Lower lobe of right lung (tissue), 2 donors: ENCODE measurements at places on chromosomes 13 and 19. TPM values are rescaled to one million over a fixed set of nuclear protein-coding genes. Genes with fewer than 3 reads are reported as not detected.

The TTC9B gene
- not detected for total RNA-seq

The LGALS14 gene
- total RNA-seq = not detected

The SDHAF1 gene
- 14.4 TPM for total RNA-seq

The PSMD8 gene
- total RNA-seq = 113 TPM

The NOVA2 gene
- total RNA-seq = 18.8 TPM

The SLITRK6 gene
- 5.1 TPM for total RNA-seq

The IZUMO2 gene
- total RNA-seq = not detected

DNA sequence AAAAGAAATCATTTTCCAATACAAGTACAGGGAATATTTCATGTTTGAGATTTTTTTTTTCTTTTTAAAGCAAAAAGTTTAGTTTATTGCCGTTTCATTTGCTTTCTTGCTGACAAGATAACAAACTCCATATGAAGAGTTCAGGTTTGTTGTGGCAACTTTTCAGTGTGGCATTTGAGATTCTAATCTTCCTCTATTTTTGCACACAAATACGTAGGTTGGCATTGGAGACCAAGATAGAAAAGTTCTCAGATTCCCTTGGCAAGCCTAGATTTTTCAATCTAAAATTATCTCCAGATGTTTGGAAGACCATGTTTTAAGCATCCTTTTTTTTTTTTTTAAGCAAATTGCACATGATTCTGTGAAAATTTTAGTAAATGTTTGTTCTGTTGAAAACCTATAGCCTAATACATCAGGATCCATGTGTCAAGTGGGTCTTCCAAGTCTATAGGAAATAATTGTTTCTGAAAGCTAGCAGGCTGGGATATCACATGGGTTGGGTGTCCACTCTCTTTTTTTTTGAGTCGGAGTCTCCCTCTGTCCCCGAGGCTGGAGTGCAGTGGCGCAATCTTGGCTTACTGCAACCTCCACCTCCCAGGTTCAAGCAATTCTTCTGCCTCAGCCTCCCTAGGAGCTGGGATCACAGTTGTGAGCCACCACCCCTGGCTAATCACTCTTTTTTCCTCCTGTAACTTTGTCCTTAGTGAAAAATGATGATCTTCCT, 2.6 kb downstream of the GARRE1 start:
- DNase-seq = no peak

DNA sequence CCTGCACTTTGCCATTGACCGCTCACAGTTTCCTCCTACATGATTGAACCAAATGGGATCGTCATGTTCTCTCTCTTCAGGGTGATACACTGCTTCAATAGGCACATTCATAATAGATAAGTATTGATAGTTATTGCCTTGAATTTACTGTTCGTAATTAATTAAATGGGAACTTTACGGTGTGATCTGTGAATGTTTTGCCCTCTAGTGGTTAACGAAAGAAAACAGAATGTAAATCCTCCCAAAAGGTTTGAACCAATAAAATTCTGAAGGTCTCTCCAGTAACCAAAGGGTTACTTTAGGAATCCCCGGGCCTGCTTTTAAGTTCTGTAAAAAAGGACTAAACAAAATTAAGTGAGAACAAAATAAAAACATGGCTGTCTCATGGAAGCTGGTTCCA, 389.3 kb downstream of the DACH1 start:
- no peak for DNase-seq

GRCh38 chr13:110475550-110476219, 85.8 kb downstream of the RAB20 start:
- peak; percentile 55 for DNase-seq

DNA sequence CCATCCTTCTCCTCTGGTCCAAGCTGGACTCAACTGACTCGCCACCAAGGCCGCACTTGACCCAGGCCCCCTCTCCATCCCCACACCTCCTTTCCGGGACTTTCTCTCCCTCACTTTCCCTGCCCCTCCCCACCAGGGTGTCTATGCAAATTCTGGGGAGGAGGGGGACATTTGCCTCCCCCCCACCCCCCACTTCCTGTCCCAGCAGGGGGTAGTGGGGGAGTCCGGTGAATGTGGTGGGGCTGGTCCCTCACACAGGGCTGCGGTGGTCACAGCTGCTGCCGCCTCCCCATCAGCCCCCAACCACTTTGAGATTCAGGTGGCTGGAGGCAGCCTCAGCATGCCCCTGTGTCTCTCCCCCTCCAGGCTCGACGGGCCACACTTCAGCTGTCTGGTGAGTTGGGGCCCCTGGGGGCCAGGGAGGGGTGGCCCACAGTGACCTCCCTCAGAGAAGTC, 870 bp downstream of the SPIB start:
- no peak for DNase-seq

DNA sequence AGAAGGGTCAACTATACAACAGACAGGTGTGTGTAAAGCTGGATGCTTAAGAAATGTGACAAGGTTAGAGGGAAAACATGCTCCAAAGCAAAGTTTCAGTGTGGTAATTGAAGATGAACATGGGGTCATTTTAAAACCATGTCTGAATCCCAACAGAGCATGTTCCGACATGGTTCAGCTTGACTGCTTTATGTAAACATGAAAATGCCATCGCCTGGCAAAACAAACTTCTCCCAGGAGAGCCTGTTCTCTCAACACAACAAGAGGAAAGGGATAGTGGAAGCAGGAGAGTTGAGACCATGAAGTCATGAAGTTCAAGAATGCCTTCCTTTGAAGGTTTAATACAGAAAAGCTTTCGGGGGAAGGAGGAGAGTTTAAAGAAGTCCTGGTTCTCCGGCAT, 85.8 kb downstream of the EPSTI1 start:
- DNase-seq = no peak

DNA sequence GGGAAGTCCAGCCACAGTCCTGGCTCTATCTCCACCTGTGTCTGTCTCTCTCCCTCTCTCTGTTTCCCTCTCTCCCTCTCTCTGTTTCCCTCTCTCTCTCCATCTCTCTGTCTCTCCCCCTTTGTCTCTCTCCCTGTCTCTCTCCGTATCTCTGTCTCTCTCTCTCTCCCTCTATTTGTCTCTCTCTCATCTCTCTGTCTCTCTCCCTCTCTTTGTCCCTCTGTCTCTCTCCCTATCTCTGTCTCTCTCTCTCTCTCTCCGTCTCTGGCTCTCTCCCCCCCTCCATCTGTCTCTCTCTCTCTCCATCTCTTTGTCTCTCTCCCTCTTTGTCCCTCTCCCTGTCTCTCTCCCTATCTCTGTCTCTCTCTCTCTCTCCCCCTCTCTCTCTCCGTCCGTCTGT, 39.5 kb upstream of the C13orf46 start:
- no peak for DNase-seq

DNA sequence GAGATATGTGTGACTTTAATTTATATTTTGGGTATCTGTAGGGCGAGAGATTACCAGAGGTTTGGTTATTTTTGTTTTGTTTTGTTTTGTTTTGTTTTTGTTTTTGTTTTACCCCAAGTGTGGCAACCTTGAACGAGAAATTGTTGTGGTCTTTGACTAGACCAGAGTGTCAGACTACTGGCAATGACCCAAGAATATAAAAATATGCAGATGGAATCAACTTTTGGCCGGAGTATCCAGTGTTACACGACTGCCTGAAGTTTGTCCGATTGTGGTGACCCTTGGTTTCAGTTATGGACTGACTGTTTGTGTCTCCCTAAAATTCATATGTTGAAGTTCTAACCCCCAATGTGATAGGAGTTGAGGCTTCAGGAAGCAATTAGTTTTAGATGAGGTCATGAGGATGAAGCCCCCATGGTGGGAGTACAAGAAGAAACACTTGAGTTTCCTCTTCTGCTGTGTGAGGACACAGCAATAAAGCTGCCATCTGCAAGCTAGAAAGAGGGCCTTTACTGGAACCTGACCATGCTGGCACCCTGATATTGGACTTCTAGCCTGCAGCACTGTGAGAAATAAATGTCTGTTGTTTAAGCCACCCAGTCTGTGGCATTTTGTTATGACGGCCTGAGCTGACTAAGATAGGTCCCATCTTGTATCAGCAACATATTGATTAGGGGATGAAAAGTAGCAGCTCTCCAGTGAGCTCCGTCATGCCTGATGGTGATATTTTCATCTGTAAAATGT, 261.7 kb downstream of the MTUS2 start:
- no peak for DNase-seq

DNA sequence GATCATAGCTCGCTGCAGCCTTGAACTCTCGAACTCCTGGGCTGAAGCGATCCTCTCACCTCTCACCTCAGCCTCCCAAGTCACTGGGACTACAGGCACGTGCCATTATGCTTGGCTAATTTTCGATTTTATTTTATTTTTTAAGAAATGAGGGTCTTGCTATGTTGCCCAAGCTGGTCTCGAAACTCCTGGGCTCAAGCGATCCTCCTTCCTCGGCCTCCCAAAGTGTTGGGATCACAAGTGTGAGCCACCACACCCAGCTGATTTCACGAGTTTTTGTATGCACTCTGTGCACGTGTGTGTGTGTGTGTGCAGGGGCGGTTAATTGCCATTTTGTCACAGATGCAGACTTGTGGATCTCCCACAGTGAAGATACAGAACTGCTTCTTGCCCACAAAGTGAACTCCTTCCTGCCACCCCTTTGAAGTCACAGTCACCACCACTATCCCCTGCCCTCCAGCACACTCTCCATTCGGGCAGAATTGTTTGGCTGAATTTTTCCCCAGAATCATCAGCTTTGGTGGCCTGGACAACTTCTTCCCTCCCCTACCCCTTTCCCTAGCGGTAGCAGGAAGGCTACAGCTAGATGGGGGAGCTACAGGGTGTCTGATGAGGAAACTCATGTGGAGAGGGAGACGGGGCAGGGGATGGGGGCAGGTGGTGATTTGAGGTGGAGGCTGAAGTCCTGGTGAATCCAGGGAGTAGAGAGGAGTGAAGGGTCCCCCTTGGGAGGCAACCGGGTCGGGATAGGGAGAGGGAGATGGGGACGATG, 59.6 kb downstream of the CELF5 start:
- no peak for DNase-seq

GRCh38 chr19:43773725-43774102, 7.1 kb downstream of the KCNN4 start:
- DNase-seq = no peak

DNA sequence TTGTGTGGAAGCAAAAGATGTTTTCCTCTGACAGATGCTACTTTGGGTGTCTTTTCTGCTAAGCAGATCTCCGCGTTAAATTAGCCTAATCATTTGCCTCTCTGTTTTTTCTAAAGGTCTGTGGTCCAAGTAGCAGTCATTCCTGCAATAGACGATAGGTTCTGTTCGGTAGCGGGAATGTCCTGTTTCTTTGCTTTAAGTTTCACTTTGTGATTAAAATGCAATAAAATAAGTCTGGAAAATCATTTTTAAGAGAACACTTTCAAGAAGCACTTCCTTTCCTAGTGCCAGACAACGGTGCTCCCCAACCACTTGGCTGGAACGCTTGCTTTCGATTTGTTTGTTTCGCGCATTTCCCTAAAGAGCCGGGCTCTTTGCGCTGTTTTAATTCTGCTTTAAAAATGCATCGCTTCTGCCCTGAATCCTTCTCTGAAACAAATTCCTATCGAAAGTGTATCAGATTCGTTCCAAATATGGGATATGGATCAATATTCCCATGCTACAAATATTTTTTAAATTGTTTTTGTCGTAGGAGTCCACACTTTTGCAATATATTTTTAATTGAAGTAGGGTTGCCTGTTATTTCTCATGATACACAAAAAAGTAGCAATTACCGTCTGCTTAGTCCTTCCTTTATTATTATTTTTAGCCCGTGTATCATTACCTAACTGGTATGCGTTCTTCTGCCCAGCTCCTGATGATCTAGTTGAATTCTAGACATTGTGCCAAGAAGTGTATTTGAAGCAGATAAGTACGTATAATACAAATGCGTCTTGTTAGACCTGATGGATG, 14.2 kb downstream of the ZIC2 start:
- no peak for DNase-seq

GRCh38 chr13:40146611-40147117, 491.2 kb downstream of the COG6 start:
- no peak for DNase-seq

GRCh38 chr13:30892966-30893365, 13.1 kb upstream of the MEDAG start:
- no peak for DNase-seq

- no peak for DNase-seq
Measured at GRCh38 chr13:97423300-97424045, 10.5 kb upstream of the RAP2A start.

DNA sequence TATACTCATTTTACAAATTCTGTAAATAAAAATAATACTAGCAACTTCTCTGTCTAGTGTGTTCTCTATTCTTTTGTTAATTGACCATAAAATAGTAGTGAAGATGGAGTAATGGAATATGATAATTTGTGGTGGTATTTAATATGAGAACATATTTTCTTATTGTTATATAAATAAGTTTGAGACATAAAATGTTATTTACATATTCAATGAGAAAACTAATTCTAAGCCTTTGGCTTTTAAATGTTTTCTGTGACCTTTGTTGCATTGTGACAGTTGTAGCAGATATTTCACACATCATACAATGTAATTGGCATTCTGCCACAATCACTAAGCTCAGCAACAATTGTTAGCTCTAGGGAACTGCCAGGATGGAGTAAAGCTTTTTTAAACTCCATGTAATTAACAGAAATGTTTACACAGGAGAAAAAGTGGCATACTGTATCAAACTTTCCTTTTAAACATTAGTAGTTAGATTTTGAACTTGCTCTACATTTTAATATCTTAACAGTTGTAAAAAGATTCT, 562.1 kb upstream of the PCDH9 start:
- no peak for DNase-seq

GRCh38 chr19:47436712-47437401, 17.5 kb upstream of the MEIS3 start:
- DNase-seq = peak; percentile 84

GRCh38 chr19:3423183-3423829, 56.9 kb downstream of the NFIC start:
- DNase-seq = no peak

GRCh38 chr19:54449701-54450069, 686 bp downstream of the LENG8 start:
- DNase-seq = peak; percentile 47

DNA sequence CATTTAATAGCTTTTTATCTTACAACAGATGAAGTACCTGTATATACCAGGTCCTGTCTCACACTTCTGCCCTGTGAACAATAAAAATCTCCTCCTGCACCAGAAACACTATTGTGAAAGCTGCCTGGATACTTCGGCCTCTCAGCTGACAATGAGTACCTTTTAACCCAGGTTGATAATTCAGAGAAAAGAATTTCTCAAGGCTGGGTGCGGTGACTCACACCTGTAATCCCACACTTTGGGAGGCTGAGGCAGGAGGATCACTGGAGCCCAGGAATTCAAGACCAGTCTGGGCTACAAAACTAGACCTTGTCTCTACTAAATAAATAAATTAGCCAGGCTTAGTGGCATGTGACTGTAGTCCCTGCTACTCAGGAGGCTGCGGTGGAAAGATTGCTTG, 65.3 kb upstream of the TM9SF2 start:
- no peak for DNase-seq

DNA sequence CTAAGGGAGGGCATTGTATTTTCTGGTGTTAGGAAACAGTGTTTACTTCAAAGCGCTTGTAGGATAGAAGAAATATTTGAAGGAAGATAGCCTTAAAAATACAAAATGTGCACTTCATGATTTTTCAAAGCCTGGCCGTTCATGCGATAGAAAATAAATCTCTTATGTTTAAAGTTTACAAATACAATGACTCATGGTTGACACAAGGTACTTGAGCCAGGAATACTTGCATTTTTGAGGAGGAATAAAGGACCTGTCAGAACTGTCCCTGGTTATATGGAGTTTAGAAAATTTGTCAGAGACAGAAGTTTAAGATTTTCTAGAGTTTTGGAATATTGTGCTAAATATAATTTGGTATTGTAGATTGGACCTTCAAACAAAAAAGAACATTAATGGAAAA, 1223.2 kb upstream of the SLC10A2 start:
- no peak for DNase-seq
